8988T (cell line): ENCODE measurements at places on chromosomes 2 and 18.

GRCh38 chr18:78779996-78780718 lies 199.5 kb upstream of the SALL3 start:
- DNase-seq = no peak

DNA sequence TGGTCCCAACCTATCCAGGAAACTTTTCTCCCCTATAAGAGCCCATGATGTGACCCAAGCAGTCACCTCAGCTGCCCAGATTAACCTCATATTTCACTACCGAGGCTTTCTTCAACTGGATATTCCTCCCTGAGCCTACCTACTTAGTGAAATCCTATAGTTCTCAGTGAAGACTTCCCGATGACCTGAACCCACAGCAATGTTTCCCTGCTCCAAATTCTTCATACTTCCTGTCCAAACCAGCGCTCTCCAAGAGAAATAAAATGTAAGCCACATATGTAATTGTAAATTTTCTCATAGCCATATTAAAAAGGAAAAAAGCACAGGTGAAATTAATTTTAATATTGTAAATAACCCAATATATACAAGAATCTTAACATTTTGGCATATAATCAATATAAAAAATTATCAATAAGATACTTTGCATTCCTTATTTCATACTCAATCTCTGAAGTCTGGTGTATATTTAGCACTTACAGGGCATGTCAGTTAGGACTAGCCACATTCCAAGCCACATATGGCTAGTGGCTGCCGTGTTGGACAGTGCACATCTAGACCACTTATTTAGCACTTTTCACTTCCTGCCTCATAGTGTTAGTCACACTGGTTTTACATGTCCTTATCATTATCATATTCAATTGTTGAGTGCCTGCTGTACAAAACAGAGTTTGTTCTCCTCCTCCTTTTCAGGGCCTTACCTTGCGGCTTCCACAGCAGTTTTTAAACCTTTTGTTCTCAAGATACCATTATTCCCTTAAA lies 1.9 kb upstream of the STAT4 start:
- DNase-seq = no peak

- no peak for DNase-seq
Observed at GRCh38 chr2:109472974-109473373, 140.8 kb downstream of the SEPTIN10 start.

DNA sequence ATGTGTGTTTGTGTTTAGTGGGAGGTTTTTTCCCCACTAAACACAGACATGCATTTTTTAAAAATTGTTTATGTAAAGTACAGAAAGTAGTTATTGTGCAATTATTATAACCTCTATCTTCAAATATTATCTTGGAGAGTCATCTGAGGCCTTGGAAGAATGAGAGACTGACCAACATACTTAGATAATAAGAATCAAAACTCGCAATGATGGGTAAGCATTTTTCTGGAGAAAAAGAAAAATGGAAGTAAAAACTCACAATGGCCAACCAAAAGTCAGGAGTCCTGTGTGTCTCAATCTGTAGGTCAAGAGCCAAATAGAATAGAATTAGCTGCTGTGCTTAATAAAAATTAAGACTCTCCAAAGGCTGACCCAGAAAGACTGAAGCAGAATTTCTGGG lies 43.0 kb downstream of the MEMO1 start:
- no peak for DNase-seq
